ENCODE measurements at places on chromosomes 5 and 9.
A peak's percentile ranks its signal among the peaks of the same experiment; 100 is the strongest.

DNA sequence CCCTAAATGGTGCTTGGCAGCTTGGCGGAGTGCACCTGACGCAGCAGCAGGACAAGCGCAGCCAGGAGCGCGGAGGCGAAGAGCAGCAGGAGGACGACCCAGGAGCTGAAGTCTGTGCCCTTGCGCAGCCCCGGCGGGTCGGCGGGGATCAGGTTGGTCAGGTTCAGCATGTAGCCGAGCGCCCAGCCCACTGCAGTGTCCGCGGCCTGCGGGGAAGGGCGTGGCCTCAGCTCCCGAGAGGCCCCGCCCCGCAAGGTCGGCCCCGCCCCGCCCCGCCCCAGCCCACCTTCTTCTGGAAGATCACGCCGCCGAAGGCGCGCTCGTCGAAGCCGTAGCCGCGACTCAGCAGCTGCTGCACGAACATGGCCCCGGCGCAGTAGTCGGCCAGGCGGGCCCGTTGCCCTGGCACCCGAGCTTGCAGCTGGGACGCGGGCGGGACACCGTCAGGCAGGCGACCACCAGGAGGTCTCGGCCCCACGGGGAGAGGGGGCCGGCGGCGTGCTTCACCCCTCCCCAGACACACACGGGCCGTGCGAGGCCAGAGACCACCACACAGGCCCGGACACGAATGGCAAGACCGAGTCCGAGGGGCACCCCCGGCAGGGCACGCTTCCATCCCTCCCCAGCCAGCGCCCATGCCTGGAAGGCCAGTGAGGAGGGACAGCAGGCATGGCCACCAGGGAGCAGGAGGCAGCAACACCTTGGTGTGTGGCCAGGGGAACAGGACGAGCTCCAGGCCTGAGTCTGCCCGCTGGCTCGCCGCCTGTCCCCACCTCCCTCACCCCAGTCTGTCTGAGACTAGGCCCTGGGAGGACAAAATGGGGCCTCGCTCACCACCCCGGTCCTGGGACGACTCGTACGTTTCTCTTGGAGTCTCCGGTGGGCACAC, 2.9 kb upstream of the NPDC1 start:
- no peak for DNase-seq

DNA sequence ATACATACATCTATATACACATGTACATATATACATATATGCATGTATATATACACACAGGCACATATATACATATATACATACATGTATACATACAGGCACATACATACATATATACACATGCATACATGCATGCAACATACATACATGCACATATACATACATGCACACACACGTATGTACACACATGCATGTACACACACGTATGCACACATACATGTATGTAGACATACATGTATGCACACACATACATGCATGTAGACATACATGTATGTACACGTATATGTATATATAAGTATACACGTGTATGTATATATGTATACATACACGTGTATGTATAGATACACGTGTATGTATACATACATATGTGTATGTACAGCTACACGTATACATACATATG, 617.0 kb downstream of the RAB3C start:
- no peak for DNase-seq

DNA sequence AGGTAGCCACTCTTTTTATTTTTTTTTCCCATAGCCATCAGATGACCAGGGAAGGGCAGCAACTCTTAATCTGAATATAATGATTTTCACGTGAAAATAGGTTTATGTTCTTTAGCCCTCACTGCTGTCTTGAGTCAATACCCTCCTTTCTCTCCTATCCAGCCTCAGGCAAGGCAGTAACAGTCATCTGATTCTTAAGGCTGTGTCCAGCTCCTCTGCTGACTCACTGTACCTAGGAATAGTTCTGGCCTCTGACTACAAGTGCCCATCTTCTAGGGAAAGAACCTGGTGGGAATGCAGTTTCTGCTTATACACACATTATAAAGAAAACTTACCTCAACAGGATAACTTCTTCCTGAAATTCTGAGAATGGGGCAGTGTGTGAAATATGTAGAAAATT, 30.7 kb downstream of the DHX29 start:
- peak; percentile 24 for DNase-seq

GRCh38 chr9:72041775-72042194, 18.6 kb downstream of the C9orf57 start:
- DNase-seq, result peak; percentile 42

GRCh38 chr9:120473608-120474007, 106.4 kb downstream of the CDK5RAP2 start:
- DNase-seq, result no peak

All from non-pigmented ciliary epithelial cell (primary cell).